ENCODE measurements at places on chromosomes 11 and 22.

DNA sequence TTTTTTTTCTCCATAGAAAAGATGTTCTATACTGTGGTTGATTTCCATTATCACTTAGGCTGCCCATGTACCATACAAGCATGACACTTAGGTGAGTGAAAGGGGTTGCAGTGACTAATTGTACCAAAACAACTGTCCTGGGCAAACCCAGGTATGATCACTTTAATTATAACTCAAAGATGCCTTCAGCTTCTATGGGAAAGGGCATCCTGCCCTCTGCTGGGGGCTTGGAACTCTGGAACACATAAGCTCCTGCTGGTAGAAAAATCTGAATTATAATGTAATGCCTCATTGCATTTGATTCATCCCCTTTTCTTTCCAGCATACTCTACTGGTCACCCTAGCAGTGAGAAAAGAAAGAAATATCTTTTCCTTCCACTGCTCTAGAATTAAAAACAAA, 206.3 kb downstream of the DDX10 start:
- DNase-seq = peak; percentile 12

DNA sequence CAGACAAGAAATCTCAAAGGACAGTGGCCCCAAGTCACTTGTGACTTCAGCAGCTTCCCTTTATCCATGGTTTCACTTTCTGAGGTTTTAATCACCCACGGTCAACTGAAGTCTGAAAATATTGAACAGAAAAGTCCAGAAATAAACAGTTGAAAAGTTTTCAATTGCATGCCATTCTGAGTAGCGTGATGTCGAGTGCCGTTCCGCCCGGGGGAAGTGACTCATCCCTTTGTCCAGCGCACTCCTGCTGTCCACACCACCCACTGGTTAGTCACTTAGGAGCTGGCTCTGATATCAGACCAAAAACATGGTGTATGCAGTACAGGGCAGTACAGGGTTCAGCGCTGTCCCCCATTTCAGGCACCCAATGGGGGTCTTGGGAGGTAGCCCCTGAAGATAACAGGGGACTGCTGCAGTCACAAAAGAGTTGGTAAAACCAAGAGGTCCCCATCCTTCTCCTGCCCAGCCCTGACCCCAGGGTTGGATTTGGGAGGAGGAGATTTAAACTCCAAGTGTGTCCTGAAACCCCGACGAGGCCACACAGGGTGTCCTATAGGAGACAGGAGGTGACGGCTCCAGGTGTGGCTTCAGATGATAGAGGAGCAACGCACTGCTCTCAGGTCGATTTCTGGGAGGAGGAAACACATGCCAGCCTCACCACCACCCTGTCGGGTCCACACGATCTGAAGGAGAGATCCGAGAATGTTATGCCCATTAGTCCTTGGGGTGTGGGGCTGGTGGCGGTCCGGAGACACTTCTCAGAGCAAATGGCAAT, 390.1 kb downstream of the CTTN start:
- DNase-seq = peak; percentile 81

GRCh38 chr22:44406341-44407170, 91.5 kb downstream of the RTL6 start:
- DNase-seq = no peak

DNA sequence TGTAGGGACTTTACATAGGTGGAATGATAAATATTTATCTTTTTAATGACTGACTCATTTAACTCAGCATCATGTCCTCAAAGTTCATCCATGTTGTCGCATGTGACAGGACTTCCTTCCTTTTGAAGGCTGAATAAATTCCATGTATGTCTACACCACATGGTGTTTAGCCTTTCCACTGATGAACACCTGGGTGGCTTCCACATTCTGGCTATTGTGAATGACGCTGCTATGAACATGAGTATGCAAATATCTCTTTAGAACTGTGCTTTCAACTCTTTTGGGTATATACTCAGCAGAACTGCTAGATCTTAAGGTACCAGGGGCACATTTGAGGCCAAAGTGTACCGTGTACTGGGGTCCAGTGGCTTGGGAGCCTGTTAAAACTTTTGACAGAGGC, 24.1 kb downstream of the LARGE1 start:
- DNase-seq = no peak

- DNase-seq = no peak
Observed at GRCh38 chr11:19879307-19880087, 166.9 kb downstream of the NAV2 start.

DNA sequence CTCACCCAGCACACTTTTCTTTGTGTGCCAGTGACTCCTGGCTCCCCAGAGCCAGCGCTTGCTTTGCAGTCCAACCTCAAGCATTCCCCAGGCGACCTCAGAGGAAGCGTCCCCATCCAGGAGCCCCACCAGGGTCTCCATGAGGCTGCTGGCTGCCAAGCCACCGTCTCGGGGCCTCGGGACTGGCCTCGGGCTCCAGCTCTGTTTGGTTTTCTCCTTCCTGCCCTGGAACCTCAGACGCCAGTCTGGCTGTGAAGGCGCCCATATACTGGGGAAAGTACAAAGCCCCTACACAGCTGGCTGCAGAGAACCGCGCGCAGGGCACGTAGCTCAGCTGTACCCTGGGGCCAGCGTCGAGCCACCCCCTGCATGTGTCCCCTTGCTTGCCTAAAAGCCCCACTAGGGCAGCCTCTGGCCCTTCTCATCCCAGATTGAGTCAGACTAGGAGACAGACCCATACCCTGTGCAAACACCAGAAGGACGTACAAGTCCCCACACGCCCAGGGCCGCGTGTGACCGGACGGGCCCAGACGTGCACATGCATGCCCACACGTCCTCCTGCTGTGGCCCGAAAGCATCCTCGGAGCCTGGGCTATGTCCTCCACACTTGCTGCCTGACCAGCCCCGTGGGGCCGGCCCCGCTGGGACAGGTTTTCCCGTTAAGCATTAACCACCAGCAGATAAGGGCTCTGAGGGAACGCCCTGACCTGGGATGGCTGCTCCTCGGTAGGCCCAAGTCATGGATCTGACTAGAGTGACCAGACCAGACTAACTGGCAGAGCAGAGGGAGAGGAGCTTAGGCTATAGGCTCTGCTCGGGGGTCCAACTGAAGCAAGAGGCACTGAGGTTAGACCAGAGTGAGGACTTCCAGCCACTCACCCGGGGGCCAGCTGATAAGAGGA, 4.2 kb upstream of the SYT8 start:
- no peak for DNase-seq

DNA sequence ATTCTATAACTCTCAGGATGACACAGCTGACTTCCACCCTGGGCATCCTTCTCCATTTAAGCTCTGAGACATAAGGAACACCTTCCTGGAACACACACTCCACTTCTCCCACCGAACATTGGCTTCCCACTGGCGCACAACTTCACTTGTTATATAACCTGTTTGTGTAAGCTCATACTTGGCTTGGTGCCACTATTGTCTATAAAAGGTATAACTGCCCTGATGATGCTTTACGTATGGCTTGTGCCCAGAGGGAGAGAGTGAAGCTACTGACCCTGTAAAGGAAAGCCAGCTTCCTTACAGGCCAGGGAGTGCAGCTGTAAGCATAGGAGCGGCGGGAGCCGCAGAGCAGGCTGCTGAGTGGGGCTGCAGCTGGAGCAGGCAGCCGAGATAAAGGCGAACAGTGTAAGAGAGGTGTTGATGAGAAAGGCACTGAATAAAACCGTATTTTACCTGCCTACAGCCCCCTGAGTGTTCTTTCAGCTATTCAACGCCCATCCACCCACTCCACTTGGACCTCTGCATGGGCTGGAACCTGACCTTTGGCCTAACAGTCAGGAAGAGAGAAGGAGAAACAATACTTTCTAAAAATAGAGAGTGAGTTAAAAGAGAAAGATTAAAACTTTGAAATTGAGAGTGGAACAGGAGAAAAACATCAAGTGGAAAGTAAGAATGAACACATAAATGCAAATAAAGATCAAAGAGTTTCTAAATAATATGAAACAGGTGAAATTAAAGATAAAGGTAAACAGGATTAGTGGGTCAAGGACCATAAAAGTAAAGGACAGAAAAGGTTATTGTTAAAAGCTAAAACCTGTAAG, 252.1 kb upstream of the ARHGAP42 start:
- no peak for DNase-seq

- no peak for DNase-seq
Observed at GRCh38 chr22:26811647-26811992, 154.2 kb downstream of the MIAT start.

DNA sequence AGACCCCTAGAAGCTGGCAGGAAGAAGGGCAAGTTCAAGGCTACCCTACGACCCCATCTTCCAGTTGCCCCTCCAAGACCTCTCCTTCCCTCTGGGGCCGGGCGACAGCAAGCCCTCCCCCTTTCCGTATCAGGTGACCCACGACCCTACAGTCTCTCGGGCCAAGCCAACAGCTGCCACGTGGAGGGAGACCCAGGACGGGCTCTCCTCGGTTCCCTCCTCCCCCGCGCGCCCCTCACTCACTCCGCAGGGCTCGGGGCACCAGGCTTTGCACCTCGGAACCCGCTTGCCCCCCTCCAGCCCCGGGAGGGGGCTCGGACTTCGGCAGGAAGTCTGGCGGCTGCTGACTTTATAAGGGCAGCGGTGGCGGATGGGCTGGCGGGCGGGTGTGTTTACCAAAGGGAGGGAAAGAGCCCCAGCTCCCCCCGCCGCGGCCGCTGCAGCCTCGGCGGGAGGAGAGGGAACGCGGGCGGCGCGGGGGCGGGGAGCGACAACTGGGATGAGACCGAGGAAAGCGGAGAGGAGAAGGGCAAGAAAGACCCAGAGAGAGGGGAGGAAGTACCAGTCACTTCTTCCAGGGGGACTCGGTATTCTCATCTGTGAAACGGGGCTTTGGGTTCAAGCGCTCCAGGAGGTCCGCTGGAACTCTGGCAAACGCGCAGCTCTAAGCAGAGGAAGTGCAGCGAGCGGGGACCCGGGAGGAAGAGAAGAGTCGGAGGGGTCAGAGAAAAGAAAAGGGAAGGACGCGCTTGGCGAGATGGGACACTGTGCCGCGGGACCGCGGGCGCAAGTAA, 767 bp downstream of the SLC43A1 start:
- peak; percentile 51 for DNase-seq

DNA sequence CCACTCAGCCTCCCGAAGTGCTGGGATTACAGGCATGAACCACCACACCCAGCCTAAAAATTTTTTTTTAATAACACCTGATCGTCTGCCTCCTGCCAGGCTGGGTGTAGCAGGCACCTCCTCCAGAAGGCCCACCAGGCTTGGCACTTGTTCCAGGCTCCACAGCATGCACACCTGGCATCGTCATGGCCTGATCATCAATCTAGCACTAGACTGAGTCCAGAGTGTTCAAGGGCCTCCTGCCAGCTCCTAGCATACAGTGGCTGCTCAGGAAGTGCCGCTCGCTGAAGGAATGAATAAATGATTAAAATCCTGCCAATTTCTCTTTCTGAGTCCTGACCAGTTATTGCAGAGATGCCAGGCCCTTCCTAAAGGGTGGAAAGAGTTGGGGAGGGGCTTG, 3.5 kb upstream of the PDGFB start:
- no peak for DNase-seq

GRCh38 chr22:21641789-21642583, at the start of gene SDF2L1:
TSS of gene SDF2L1 (plus strand) at chr22:21642302. CDS start at chr22:21642337, 35 bp downstream.
- DNase-seq = peak; percentile 98

- DNase-seq = no peak
Observed at GRCh38 chr11:117479372-117479771, 151.7 kb downstream of the CEP164 start.

GRCh38 chr11:79039122-79039521, 401.7 kb downstream of the TENM4 start:
- no peak for DNase-seq

GRCh38 chr11:111977146-111978027, 40.2 kb downstream of the DIXDC1 start:
- DNase-seq = no peak

DNA sequence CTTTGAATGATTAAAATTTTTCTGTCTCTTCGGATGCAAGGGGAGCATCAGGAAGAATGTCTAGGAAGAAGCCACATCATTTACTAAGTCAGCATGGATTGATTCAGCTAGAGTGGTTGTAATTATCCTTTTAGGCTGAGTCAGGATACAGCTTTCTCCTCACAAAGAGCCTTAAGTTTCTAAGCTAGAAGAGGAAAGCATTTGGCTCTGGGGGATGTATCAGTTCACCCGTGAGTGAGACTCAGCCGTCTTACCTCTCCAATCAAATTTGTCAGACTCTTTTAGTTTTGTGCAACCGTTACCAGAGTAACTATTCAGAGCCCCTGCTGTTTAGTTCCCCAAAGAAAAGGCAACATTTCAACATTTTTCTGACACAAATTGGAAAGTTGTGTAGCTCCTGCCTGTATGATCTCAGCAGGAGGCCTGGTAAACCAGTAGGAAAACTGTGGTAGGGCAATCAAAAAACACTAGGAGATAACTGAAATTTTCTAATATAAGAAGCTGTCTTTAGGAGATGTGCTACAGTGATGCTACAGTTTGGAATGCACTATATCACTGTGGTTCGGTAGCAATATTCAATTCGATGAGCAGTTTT, 432.4 kb upstream of the LUZP2 start:
- DNase-seq = no peak

- no peak for DNase-seq
Observed at GRCh38 chr11:126163074-126163700, 48.3 kb downstream of the RPUSD4 start.

GRCh38 chr22:17084554-17085276, at the start of gene IL17RA:
TSS of gene IL17RA (plus strand) at chr22:17085000. CDS start at chr22:17085092, 92 bp downstream.
- peak; percentile 84 for DNase-seq

DNA sequence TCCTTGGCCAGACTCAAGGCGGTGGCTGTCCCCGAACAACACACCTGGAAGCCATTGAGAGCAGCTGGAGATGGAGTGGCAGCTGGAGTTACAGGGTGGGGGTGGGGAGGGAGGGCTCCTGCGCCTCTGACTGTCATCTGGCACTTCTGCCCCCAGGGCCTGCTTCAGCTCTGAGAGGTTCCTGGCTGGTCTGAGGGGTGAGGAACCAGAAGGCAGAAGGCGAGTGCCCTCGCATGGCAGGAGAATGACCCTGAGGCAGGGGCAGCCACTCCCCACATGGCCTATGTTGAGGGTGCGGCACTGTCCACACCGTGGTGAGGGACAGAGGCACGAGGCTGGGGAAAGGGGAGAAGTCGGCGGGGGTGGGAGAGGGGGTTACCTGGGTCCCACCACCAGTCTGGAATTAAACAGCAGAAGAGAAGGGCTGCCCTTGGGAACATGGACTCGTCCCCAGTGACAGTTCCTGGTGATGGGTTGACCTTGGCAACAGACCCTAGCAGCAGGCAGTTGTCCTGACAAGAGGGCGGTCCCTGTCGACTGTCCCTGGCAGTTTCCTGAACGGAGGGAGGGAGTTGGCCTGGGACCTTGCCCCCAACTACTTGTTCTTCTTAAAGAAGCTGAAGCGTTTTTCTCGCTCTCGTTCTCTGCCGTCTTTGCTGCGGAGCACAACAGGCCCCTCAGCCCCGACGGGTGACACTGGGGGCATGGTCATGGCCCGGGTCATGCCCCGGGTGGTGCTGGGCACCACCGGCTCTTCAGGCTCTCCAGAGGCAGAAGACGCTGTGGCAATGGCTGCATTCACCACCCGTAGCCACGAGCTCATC, 7.8 kb upstream of the RBM4B start:
- DNase-seq = no peak

GRCh38 chr11:73547706-73548595, 50.0 kb downstream of the FAM168A start:
- DNase-seq = peak; percentile 76
